ENCODE measurements at places on chromosomes 5 and 9.

DNA sequence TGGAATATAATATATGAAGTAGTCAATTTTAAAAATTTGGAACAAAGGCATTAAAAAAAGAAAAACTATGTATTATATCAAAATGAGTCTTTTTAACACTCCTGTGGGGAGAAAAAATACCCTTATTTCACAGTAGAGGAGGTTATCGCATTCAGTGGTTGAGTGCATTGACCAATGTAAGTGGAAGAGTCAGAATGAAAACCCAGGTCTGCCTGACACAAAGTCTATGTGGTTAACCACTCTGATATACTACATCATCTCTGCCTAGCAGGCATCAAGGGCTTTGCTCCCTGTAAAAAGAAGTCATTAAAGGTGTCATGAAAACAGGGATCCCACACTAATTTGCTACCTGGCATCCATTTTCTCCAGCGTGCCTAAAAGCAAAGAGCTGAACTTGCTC is 417.2 kb upstream of the C9orf72 start:
- DNase-seq: no peak

DNA sequence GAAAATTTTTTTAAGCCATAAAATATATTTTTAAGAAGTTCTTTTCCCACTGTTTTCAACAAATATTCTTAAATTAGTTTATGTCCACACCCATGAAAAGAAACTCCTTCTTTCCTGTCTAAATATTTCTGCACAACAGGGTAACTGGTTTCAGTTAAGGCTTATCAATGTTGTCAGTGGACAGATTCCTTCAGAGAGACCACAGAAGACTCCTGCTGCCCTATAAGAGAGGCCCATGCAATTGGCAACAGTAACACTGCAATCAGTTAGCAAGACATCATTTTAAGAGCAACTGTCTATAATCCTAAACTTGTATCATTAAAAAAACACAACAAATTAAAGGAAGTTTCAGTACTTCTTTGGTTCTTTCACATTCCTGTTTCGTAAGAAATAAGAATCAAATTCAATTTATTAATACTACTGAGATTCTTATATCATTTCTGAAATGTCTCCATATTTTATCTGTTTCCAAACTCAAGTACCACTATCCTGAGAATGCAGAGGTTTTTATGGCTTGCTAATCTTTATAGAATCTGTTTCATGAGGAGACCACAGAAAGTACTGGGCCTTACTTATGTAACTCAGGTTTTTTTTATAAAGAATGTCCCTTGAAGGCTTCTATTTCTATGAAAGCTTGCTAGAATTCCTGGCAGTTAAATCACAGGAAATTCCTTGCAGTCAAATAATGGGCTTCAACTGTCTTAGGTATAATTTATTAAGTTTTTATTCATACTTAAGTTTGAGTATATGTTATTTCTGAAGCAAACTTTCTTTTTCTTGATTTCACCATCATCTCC is 240.2 kb downstream of the RFX3 start:
- no peak for DNase-seq

- DNase-seq: no peak
These were observed 39.4 kb downstream of the HOMER1 start for GRCh38 chr5:79474367-79475151.

DNA sequence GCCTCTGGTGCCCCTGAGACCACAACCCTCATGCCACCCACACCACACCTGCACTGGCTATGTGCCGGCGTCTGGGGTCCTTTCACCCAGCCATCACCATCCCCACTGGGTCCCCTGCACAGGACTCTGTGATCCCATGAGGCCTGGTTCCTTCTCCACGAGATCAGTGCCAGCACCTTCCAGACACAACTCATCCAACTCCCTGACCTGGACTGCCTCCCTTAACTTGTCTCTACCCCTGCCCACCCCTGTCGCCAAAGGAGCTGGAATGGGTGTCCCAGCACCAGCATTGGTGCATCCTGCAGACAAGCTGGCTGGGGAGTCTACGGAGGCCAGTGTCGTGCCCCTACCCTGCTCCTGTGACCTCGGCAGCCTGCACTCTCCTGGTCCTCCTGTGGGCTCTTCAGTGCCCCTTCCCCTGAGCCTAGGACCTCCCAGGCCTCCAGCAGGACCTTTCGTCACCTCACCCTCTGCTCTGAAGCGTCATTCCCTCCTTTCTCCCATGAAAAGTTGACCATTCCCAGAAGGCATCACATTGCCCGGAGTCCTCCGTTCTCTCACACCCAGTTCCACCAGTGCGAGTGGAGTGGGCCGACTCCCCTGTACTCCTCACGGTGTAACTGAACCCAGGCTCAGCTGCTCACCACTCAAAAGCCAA is 87.7 kb downstream of the NSUN2 start:
- no peak for DNase-seq

DNA sequence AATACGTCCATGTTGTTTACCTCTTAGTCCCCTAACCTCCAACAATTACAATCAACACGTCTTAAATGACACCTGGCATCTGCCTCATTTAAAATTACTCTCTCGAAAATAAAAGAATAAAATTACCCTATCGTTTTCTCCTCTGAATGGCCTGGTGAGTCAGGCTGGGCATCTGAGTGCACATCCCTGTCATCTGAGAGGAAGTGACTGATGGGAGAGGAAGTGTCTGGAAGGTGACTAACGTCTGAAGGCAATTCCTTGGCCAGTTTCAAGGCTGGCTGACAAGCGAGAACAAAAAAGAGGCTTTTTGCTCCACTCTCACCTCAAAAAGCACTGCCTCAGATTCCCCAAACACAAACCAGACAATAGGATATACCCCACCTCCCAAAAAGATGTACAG is 57.7 kb downstream of the MAPKAP1 start:
- no peak for DNase-seq

DNA sequence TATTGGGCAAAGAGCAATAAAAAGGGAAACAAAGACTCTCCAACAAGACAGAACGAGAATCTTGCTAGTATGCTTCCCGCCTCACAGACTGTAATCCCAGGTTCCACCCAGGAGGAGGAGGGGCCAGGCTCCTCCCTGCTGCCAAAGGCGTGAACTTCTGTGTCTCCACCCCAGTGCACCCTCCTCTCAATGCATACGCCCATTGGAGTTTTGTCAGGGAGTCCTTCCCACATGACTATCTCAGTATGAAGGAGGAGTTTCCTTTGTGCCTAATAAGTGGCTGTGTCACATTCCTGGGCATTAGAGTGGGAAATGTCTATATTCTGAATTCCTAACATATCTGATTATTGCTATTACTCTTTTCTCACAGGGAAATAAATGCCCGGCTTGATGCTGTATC is 106.4 kb upstream of the DHFR start:
- peak; percentile 73 for DNase-seq

DNA sequence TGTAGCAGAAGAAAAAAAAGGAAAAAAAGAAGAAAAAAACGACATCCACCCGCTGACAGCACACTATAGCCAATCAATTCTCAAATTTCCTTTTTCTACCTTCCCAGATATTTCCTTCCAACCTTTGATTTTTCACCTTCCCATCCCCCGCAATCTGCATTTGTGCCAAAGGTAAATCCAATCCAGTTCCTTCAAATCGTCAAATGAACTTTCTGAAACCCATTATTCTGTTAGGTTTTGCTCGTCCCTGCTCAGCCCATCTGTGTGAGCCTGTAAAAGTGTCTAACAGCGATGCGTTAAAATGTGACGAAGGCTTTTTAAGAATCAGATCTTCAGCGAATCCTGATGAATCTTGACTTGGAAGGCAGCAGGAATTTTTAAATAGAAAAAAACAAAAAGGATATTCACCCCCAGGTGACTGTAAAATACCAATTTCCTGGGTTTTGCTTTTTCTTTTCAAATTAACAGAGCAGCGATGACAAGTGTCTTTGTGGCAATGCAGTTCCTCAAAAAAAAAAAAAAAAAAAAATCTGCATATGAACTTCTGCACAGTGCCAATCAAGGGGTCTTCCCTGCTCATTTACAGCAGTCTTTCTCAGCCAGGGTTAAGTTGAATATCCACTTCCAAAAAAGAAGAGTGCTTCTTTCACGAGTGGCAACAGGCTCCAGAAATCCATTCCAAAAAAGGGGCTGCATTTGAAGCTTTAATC is 367 bp upstream of the SHC3 start:
- no peak for DNase-seq

DNA sequence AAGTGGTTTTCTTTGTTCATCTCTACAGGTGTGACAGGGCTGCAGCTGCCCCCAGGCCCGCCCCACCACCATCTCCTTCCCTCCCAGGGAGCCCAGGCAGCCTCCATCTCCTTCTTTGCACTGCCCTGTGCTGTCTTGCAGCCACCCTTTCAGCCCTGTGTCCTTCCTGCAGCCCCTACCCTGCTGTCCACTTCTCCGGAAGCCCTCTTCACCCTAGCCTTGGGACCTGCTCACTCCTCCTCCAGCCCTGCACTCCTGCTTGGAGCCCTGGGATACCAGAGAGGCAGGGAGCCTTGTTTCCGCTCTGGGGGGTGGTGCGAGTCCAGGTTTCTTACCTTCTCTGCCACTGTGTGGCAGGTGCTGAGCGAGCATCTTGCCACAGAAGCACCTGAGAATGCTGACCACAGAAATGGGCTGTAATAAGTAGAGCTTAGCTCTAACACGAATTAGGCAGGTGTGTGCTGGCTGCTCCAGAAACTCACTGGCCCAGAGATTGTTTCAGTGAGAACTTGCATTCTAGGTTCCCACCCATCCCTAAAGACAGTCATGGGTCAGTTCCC is 51.3 kb upstream of the GADD45G start:
- no peak for DNase-seq

GRCh38 chr5:34500236-34500847 is 155.8 kb upstream of the RAI14 start:
- DNase-seq: no peak
